Cardiac muscle cell (in vitro differentiated cells and primary cell): ENCODE measurements at places on chromosomes 4 and X. TPM values are rescaled to one million over a fixed set of nuclear protein-coding genes. Genes with fewer than 3 reads are reported as not detected.

SMR3A gene
- total RNA-seq: not detected in 2 replicates

SULT1E1 gene
- total RNA-seq: not detected in 2 replicates

SMIM10 gene
- total RNA-seq: 2.4 and 2.6 TPM in 2 replicates

RAB39B gene
- total RNA-seq: 1.7 and 2.1 TPM in 2 replicates

MAP9 gene
- 20.3 and 20.8 TPM in 2 replicates for total RNA-seq

IL21 gene
- total RNA-seq: not detected in 2 replicates

FHL1 gene
- 27.1 and 38.9 TPM in 2 replicates for total RNA-seq

- no peak for DNase-seq
These were observed 130.6 kb upstream of the ATP6AP2 start for GRCh38 chrX:40449956-40450706.

GRCh38 chr4:102474736-102475504 is 26.2 kb upstream of the NFKB1 start:
- DNase-seq: no peak

DNA sequence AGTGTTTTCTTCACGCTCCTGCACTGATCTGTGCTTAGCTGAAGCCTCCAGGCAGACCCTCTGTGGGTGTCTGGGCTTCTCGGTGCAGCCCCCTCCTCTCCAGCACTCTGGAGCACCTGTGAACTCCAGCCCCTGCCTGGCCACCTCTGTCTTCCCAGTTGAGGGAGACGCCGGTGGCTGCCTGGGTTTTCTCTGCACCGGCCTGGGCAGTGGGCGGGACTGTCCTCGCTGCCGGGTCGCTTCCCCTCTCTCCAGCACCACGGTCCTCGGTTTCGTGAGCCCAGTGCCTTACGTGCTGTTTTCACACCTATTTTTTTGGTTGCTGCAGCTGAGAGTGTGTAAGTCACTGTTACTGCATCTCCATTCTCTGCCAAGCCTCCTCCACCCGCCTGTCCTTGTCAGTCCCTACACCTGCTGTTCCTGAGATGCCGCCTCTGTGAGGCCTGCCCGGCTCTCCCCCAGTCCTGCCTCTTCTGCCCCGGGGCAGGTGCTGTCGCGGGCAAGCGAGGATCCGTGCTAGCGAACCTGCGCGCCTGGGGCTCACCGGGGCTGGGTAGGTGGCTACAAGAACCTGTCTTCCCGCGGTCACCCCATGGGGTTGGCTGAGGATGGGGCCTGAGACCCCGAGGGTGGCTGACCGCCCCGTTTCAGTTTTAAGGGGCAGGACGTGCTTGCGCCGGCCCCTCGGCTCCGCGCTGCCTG is 2.4 kb upstream of the FGFRL1 start:
- no peak for DNase-seq

- no peak for DNase-seq
These were observed 48.7 kb downstream of the TMEM131L start for GRCh38 chr4:153514688-153515426.

DNA sequence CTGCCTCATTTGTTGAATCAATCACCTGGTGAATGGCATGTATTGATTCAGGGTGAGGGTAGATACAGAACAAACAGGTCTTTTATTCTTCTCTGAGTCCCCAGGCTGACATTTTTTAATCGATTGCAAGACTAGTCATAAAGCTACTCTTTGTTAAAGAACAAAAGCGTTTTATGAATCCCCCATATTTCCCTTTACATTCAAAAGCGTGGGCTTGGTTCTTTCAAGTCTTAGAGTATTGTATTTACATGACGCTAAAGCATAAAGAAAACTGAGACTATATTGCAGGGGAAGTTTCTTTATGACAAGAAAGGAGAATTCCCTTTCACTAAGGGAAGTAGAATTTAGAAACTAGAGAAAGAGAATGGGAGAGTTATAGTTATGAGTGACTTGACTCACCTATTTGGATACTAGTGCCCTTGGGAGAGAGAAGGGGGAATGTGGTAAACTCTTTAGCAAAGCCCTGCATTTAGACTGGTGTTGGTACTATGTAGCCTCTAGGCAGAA is 69.3 kb upstream of the PDE5A start:
- no peak for DNase-seq

GRCh38 chr4:105895583-105896460 is 551 bp downstream of the NPNT start:
- peak; percentile 44 for DNase-seq

- no peak for DNase-seq
These were observed 90.8 kb downstream of the COL25A1 start for GRCh38 chr4:109211671-109212070.

DNA sequence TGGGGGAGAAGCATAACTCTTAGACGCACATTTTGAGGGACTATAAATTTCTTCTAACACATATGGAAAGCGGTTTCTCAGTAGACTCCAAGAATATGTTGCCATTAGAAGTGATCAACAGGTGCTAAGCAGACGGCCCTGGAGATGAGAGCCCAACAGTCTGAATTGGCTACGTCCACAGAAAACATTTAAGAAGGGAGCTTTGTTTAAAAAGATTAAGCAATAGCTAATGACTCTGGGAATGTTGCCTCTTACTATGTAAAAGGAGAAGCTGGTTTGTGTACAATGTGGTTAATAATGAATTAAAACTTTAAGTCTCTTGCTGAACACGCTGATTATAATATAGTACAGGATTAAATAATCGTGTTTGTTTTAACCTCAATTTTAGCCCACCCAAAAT is 399.5 kb downstream of the SMARCA1 start:
- no peak for DNase-seq

DNA sequence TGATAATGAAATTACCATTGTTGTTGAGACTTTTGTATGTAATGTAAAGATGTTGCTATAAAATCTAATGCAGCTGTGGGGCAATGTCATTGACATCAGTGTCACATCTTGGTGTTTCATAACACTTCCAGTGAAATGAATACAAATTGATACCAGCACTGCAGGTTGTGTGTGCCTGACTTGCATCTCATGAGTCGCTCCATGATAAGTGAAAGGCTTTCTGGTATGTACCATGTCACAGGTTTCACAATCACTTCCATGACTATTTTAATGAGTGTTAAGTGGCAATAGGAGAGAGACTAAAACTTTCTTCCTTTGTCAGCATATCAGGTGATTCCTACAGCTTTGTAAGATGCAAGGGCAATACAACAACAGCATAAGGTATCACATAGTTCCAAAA is 94.4 kb downstream of the ABCB7 start:
- no peak for DNase-seq

DNA sequence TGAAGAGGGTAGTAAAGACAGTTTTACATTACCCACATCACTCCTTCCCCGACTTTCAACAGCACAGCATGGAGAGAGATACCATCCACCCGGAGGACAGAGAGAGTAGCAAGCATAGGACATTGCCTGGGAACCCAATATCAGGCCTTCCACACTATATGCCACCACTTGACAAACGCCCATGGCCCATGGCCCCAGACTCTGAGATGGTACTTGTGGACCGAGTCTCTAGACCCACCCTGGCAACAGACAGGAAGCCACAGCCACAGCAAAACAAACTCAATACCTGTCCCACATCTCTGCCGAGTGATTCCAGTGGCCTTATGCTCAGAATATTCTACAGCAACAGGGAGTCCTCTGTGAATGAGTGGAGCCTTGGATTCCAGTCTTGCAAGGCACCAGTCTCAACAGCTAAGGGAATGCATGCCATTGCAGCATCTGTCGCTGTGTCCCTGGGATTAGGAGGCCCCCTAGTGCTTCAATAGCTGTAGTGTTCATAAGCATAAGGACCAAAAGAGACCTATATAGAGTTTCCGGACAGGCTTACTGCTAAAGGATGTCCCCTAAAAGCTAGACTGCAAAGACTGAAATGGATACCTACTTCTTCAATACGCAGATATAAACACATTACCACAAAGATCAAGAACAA is 14.7 kb upstream of the CT55 start:
- DNase-seq: peak; percentile 58

DNA sequence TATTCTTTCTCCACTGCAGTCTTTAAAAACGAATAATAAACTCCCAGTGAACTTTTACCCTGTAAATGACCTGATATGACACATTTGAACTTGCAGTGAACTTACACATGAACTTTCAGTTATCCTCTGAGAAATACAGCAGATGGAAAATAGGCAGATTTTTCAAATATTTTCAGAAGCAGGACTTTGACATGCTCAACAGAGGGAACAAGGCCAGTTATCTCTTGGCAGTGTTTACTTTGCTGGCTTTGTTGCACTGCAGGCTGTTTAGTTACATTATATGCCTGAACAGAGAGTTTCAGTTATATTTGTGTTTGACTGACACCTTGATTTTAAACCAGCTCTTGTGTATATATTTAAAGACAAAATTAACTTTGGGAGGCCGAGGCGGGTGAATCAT is 47.6 kb upstream of the FGG start:
- DNase-seq: no peak
